ENCODE measurements at places on chromosomes 6 and 20.

DNA sequence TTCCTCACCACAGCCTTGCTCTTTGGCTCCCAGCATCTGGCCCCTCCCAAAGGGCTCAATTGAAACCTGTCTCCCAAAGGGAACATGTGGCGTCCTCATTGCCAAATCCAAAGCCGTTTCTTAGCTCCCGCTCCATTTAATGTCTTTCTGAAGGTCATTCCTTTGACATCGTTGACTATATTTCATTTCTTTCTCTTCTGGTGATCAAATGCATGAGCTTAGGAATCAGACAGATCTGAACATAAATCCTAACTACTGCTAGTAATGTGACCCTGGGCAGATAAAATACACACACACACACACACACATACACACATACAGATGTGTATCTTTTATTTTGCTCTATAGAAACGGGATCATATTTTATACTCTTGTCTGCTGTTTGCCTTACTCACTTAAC is 964.7 kb upstream of the FLRT3 start:
- DNase-seq: no peak

GRCh38 chr20:44030394-44030793 is 115.7 kb downstream of the TOX2 start:
- no peak for DNase-seq

DNA sequence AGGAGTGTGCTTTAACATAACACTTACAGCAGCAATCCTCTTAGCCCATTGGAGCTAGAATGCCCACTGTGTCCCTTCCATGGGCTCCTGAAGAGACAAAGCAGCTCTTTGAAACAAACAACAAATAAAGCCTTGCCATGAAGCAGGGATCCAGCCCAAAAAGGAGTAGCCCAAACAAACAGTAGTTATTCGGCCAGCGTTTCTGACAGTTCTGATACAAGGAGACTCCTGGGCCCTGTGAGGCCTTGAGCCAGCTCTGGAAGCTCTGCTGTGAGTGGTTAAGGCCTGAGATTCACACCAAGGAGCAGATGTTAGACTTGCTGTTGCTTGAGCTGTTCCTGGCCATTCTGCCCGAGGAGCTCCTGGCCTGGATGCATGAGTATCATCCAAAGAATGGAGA is 16.9 kb upstream of the ZSCAN16 start:
- no peak for DNase-seq

DNA sequence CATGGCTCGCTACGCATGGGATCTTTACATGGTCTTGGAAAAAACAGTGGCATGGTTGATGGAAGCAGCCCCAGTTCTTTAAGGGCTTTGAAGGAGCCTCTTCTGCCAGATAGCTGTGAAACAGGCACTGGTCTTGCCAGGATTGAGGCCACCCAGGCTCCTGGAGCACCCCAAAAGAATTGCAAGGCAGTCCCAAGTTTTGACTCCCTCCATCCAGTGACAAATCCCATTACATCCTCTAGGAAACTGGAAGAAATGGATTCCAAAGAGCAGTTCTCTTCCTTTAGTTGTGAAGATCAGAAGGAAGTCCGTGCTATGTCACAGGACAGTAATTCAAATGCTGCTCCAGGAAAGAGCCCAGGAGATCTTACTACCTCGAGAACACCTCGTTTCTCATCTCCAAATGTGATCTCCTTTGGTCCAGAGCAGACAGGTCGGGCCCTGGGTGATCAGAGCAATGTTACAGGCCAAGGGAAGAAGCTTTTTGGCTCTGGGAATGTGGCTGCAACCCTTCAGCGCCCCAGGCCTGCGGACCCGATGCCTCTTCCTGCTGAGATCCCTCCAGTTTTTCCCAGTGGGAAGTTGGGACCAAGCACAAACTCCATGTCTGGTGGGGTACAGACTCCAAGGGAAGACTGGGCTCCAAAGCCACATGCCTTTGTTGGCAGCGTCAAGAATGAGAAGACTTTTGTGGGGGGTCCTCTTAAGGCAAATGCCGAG is 78.2 kb downstream of the ASXL1 start:
- DNase-seq: no peak

DNA sequence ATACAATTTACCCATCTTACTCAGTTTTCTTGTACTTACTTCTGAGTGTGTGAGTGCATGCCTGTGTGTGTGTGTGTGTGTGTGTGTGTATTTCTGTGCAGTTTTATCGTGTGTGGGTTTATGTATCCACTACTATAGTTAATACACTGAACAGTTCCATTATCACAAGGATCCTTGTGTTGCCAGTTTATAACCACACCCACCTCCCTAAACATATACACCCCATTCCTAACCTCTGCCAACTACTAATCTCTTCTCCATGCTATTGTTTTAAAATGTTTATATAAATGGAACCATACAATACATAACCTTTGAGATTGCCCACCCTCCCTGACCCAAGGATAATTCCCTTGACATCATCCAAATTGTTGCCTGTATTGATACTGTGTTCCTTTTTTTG is 18.7 kb downstream of the POFUT1 start:
- no peak for DNase-seq

DNA sequence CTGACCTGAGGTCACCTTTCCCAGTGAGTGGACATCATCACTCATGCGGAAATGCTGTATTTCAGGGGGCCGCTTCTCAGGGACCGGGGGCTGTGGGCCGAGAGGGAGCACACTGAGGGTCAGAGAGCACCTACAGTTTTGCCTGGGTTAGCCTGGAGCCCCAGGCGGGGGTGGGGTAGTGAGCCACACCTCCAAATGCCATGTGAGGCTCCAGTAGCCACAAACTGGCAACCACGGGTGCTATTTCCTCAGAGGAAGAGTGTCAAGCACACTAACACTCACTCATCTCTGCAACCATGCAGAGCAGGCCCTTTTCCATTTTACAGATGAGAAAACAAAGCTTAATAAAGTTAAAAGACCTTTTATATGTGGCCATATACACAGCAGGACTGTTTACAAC is 4.7 kb downstream of the EHMT2 start:
- DNase-seq: no peak

DNA sequence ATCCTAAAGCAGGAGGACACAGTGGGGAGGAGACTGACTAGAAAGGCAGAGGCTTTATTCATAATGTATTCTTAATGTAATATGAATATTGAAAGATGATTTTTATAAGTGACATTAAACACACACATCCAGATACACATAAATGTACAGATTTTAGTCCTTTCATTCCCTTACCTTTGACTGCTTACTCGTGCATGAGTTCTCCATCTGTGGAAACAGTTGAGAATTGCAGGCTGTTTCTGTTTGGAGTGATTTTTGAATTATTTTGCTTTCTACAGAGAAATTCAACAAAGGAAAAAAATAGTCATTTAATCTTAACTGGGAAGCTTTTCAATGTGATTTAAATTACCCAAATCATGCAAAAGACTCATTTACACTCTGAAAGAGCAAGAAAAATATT is 136.5 kb downstream of the RIMS1 start:
- no peak for DNase-seq

DNA sequence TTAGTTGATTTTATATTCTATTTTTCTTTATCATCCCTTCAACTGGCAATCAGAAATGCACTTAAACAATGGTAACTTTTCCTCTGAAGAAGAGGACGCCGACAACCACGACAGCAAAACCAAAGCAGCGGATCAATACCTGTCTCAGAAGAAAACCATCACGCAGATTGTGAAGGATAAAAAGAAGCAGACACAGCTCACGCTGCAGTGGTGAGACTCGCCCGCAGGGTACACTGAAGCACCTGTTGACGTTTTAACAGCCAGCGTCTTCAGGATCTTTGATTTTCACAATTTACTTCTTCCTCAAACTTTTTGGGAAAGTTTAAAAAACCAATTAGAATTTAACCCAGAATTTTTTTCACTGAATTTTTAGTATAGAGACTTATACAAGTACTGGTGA is 701 bp downstream of the RFX6 start:
- no peak for DNase-seq

GRCh38 chr6:136304410-136304809 is 14.8 kb upstream of the BCLAF1 start:
- DNase-seq: no peak

DNA sequence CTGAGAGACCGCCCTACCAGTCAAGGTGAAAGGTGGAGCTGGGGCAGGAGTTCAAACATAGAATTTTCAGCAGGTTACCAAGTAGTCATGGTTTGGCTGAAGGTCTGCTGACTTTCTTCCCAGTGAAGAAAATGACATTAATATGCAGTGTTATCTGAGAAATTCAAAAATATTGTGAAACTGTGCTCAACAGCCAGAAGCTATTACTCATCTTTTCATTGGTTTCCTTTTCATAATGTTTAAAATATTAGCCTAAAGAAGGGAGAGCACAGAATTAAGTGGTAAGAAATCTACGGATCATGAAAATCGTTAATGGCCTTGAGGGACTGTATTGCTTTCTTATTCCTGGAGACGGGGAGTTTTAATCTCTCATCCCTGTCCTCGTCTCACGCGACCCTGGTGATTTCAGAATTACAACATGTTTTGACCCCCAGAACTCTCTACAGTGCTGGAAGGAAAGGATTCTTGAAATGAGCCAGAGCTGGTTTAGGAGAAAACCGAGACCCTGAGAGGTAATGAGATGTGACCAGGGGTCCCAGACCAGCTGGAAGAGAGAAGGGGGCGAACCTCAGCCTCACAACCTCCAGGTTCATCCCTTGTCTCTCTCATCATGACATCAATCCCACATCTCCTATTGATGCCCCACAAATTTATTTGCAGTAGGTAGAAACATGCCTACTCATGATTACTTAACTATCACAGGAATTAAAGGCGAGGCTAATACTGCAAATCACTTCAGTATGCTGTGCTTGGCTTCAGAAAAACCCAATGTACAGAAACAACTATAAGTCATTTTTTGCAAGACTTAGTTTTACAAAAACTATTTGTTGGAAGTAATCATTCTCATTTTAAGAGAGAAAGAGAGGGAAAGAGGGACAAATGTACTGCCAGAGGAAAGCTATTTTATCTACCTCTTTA is 209.5 kb downstream of the FNDC1 start:
- no peak for DNase-seq

DNA sequence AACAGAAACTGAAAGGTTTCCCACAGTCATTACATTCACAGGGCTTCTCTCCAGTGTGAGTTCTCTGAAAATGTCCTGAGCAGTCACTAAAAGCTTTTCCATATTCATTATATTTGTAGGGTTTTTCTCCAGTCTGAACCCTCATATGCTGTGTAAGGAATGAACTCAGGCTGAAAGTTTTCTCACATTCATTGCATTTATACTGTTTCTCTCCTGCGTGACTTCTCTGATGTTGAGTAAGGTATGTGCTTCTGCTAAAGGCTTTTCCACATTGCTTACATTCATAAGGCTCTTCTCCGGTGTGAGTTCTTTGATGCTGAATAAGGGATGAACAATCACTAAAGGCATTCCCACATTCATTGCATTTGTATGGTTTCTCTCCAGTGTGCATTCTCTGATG is 29.8 kb upstream of the ZNF391 start:
- DNase-seq: no peak

DNA sequence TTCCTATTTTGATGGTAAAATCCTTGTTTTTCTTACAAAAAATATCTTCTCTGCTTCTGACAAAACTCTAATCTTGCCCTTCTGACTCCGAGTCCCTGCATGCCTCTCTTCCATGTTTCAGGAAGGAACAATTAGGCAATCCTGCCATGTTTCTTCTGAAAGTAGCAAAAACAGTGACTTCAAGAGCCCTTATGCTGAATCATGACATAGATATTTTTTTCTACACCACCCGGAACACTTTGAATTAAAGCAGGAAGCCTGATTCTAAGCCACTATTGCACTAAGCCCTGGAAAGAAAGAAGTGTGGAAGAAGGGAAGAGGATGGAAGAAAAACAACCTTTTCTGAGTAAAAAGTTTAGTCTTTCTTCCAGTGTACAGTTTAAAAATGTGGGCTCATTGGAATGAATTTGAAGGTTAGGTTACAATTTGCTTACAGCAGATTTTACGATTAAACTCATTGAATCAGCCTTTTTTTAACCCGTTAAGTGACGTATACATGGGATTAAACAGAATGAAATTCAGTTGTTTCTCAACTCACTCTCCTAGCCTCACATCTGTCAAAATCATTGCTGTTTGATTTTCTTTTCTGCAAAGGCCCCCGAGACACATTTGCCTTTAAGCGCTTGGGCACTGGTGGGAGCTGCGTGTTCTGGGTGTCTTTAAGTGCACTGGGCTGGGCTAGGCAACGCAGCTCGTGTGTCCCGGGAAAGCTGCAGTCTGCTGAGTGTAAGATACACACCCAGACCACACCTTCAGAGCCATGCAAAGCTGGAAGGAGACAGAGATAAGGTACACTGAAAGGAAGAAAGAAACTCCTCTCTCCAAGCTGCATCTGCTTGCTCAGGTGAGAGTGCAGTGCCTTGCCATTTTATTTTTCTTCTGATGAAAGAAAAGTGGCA is 159.4 kb upstream of the CITED2 start:
- DNase-seq: no peak

DNA sequence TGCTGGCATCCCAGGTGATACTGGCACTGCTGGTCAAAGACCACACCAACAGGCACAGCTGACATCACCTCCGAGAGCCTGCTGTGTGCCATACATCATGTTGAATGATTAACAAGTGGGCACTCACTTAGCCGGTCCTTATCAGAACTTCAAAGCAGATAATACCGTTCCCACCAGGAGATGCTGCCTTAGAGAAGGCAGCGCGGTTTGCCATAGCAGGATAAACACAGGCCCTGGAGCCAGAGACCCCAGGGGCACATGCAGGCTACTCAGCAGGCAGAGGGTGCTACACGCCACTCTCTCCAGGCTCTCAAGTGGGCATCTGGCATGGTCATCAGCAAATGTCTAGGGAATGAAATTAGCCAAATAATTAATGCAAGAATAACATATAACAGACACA is 86.5 kb upstream of the CST7 start:
- no peak for DNase-seq

GRCh38 chr6:36851626-36852025 is 12.4 kb upstream of the CPNE5 start:
- DNase-seq: no peak

DNA sequence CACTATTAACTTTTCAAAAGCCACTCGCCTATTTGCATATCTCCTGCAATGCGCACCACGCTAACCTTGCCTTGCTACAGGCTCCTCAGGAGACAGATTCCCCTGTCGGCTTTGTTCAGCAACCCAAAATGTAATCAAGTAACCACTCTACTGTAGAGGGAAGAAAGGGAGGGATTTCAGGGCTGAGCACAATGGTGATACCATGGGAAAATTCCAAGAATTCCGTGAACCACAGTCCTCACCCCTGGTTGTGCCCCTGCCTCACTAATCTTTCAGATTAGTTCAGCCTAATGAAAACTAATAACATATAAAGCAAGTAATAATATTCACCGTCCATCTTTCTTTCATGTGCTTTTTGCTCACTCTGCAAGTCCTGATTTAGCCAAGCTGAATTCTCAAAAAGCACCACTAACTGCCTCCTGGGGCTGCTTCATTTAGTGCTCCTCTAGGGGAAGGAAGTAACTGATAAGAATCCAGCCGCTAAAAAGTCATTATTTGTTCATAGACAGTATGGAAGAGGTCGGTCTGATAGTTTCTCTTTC is 6.6 kb downstream of the CITED2 start:
- DNase-seq: no peak

- DNase-seq: no peak
Measured at GRCh38 chr6:117188627-117189201, 76.6 kb upstream of the VGLL2 start.

DNA sequence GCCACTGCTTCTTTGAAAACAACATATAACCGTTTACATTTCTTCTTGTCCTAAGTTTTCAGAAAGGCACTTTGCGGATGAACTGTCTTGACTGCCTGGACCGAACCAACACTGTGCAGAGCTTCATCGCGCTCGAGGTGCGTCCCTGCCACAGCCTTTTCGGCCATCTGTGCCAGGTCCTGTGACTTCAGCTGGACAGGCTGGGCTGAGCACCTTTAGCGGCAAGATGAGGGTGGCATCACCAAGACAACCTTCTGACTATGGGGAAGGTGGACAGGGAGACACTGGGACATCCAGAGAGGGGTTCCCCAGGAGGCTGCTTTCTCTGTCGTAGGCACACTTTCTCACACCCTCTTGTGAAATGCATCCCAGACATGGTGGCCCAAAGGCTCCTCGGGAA is 82.1 kb downstream of the SYNJ2 start:
- DNase-seq: no peak
